ENCODE measurements at places on chromosomes 12 and 14.

DNA sequence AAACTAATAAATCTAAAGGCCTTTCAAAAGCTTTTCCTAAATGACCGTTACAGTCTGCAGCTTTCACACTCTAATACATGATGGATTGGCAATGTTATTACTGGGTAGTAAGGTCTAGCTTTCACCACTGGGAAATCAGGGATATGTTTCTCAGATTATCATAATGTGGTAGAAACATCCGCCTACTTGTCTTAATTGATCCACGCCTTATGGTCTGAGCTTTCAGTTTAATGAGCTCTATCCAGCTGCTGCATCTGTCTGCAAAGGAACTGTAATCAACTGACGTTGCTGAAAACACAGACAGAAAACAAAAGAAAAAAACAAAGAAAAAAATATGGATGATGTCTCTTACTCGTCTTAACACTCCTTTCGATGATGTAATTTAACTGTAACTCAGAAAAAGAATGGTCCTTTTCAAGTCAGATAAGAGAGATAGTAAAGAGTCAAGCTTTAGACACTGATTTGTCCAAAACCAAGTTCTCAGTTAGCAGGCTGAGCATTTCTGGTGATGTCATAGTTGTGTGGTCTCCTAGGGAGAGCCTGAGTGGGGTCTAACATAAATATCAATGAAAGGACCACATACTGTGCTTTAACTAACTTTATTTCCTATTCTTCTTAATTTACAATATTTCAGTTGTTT, 85.9 kb downstream of the C2CD5 start:
- DNase-seq = no peak

GRCh38 chr12:103596981-103597380, 9.9 kb downstream of the STAB2 start:
- no peak for DNase-seq

- no peak for DNase-seq
Measured at GRCh38 chr12:56122637-56123036, 4.6 kb downstream of the ZC3H10 start.

GRCh38 chr14:83940253-83940652, 1589.7 kb upstream of the FLRT2 start:
- DNase-seq = no peak

DNA sequence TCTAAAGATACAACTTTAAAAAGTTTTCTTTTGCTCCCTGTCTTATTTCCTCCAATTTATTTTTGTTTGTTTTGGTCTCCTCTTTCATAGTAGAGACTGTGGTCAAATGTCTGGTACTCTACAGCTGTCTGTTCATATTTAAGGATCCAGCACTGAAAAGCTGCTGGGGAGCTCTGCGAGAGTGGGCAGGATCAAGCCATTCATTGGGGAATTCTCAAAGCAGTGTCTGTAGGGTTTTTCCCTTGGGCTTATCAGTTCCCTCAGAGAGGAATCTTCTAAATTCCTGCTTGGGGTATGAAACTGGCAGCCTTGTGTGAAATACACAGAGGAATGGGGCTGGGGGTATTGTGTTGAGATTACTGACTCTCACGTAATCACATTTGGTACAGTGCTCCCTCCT, 52.3 kb downstream of the FNTB start:
- no peak for DNase-seq

- no peak for DNase-seq
Measured at GRCh38 chr14:85087201-85087600, 442.7 kb upstream of the FLRT2 start.

DNA sequence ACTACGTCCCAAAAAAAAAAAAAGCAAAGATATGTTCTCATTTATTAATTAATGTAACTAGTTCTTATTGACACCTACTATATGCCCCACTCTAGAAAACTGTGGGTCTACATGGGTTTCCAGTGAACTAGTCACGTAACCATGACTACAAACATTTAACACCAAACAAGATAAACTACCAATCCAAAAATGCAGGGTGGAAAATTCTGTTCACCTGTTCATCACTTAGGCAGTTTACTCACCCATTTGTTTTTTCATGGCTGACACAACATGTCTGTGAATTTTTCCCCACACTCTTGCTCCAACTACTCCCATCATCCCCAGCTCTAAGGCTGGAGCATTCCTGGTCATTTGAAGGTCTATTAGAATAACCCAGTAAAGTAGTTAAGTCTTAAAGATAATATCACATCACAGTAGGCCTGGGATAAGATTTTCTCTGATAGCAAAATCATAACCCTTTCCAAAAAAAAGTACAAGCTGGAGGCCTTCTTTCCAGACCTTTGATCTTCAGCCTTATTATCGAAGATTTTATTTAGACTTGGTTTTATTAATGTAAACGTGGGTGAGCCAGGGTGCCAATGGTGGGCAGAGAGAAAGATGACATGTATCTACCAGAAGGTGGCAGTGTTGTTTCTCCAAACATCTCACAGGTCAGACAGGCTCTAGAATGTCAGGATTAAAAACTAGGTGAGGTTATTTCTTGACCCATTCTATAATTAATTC, 61.6 kb upstream of the DAAM1 start:
- DNase-seq = peak; percentile 68

DNA sequence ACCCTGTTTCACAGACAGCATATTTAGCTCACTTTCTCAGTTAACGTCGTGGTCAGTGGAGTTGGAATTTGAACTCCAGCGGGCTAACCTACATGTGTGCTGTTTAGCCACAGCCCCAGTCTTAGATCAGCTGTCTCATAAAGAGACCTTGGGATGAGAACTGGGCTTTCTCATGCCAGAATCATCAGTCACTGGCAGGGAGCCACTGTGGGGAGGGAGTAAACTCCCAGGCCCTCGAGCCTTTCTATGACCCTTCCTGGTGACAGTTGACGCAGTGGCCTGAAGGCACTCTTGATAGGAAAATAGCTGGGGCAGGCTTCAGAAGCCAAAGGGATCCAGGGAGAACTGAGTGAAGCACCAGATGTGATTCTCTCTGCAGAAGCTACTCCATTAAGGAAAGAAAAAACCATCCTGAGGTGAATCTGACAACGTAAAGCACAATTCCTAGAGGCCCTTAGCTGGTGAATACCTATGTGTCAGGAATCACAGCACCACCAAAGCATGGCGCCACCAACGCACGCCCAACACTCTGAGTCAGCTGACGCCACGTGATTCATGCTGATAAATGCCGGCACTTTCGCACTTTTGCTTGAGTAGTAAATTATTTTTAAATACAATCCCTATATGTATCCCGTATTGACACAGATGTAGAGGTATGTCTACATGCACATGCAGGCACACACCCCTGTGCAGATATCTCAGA, 279.6 kb upstream of the TMEM132C start:
- no peak for DNase-seq

DNA sequence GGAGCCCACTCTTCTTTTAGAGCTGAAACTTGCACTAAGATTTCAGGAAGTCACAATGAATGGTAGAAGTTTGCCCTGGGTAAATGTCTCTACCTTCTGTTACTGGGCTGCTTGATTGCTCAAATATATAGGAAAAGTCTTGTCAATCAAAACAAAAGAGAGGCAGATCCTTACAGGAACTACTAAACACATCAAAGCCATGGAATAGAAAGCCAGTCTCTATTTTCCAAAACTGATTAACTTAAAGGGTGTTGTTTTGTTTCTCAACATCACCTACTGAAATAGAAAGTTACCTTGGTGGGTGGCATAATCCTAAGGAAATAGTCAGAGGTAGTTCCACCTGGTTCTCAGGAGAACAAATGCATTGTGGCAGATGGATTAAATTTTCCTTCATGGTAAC, at the start of gene GPHB5:
Gene GPHB5 (minus strand): TSS at position 101 of the 400 bp plus-strand sequence. CDS start 1,086 bp downstream, outside the sequence.
- no peak for DNase-seq

- DNase-seq = no peak
Measured at GRCh38 chr12:96240656-96241055, 46.5 kb downstream of the ELK3 start.

DNA sequence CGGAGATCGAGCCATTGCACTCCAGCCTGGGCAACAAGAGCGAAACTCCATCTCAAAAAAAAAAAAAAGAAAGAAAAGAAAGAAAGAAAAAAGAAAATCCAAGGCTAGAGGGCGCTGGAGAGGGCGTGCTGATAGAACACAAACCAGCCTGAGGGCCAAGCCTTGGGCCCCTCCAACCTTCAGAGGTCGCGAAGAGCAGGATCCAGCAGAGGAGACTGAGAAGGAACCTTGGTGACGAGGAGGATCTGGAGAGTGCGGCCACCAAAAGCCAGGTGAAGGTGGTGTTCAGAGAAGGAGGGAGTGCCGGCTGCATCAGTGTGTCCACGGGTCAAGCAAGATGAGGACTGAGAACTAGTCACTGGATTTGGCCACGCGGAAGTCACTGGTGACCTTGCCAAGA, 4.1 kb upstream of the DYNC1H1 start:
- DNase-seq = peak; percentile 70

DNA sequence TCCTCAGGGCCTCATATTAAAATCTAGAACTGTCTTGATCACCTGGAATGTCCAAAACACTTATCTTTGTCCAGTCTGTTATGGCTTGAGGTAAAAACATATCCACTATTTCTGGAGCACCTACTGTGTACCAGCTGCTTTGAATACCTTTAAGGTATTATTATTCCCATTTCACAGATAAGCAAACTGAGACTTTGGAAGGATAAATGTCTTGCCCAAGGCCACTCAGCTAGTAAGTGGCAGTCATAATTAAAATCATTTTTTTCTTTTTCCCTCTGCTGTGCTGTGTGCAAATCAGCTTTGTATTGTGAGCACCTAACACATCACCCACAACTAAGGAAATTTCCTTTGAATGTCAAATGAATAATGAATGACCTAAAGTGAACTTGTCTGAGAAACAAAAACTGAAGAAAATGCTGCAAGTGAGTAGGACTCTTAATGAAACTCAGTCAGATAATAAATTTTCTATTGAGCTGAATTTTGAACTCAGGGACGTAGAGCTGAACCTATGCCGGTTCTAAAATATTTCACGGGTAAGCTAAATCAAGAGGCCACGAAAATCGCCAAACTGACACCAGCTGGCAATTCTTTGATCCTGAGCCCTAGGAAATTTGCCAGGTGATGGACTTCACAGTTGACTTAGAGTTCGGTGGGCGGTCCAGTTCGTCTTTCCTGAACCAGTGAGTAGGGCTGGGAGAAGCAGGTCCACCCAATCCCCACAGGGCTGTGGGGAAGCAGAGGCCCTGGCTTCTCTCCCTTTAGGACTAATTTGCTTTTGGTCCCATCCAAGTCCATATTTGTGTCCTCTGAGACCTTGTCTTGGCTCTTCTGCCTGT, 159.7 kb upstream of the PWP1 start:
- no peak for DNase-seq

- DNase-seq = no peak
Measured at GRCh38 chr12:51005030-51005429, 21.2 kb downstream of the SLC11A2 start.

GRCh38 chr12:46265734-46266133, 3.1 kb downstream of the SLC38A1 start:
- no peak for DNase-seq

DNA sequence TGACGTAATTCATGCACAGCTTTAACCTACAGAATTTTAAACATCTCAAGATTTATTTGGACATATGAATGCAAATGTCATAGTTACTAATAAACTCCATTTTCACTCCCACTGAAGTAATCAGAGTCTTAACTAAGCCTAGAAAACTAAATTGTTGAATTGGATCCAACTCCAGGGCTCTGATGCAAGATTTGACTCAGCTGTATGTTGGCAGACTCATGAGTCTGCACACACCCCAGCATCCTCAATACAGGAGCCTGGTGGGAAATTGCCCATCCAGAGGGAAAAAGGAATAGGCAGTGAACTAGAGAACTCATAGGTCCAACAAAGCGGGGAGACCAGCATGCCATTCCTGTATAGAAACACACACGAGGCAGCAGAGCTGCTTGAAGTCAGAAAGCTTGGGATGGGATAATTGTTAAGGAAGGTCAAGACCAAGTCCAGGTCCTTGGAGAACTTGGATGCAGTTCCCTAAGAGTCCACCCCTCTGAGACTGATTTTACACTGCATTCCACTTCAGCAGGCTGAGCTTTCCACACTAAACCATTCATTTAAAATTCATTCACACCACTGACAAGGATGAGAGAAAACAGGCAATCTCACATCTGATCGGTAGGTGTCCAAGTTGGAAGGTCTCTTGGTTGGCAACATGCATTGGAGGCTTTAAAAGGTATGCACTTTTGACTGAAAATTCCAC, 14.4 kb downstream of the TMTC1 start:
- DNase-seq = no peak

- no peak for DNase-seq
Measured at GRCh38 chr12:24833513-24833912, 115.4 kb downstream of the BCAT1 start.

- no peak for DNase-seq
Measured at GRCh38 chr12:128797119-128798118, 26.3 kb downstream of the SLC15A4 start.

DNA sequence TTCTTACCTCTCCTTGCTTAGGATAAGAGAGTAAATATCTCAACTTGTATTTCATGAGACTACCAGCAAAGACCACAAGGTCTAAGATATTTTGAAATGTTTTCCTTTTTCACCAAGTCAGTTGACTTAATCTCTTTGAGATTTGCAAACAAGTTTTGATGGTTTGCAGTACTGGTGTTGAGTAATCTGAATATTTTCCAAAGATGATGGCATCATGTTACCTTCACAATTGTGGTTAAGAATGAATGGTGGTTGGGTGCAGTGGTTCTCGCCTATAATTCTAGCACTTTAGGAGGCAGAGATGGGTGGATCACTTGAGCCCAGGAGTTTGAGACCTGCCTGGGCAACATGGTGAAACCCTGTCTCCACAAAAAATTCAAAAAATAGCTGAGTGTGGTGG, 225.7 kb downstream of the TMTC2 start:
- DNase-seq = no peak

DNA sequence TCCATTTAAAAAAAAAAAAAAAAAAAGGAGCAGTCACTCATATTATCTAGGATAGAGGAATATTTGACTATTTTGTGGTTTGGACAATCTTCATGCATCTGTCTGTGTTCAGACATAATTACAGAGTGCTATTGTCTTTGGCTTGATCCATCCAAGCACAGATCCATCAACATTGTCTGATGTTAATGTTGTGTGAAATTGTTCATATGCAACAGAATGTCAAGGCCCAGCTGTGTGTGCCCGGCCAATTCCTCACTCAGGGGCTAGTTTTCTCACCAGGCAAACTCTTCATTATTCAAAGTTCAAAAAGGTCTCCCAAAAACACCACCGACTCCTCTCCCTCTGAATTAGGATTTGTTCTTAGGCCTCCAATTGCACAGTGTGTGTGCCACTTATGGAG, 324.9 kb upstream of the TMTC1 start:
- no peak for DNase-seq

DNA sequence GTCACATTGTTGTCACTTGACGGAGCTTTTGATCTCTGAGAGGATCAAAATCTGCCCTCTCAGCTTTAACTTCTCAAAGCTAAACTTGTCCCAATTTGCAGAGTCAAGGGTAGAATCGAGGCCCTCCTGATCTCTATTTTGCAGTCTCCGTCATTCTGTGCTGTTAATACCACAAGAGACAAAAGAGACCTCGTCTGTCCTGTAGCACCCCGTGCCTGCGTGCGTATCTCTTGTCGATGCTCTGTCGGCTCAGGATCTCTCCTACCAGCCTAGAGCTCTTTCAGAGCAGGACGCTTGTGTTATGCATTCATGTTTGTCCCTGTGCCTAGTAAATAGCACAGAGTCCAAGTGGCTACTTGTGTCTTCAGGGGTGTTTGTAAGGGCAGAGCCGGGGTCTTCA, 5.1 kb downstream of the EVL start:
- no peak for DNase-seq

Measured in NAMALWA (cell line).